ENCODE measurements at places on chromosomes 4 and X. TPM values are rescaled to one million over a fixed set of nuclear protein-coding genes. Genes with fewer than 3 reads are reported as not detected.

The HEPH gene
- 32.5 TPM for total RNA-seq

DNA sequence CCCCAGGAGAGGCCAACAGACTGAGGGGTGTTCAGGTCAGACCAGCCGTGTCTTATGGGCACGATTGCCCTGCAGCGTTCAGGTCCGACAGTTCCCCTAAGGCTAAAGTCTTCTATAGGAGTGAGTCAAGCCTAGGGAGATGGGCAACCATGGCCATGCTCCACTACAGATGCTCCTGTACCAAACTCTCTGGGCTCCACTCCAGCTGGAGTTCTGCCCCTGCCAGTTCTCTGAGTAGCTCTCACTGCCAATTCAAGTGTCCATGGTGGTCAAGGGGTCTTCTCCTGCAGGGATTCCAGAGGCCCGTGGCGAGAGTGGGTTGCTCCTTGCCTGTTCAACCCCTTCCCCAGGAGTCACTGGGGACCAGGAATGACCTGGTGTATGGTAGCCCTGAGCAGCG is 38.2 kb downstream of the BEX3 start:
- no peak overlapping the region for H3K4me3 ChIP-seq
- H3K27me3 ChIP-seq = peaks cover 4% of the 10 kb centered on the region
- no peaks in the 10 kb centered on the region for H3K4me1 ChIP-seq
- no peaks in the 10 kb centered on the region for H3K36me3 ChIP-seq
- H3K27ac ChIP-seq = no peak overlapping the region

- no peaks in the 10 kb centered on the region for H3K36me3 ChIP-seq
- DNase-seq = no peak
- H3K27me3 ChIP-seq = no peaks in the 10 kb centered on the region
- H3K4me3 ChIP-seq = no peak overlapping the region
Measured at GRCh38 chr4:124904723-124905388, 192.3 kb upstream of the ANKRD50 start.

GRCh38 chr4:127479031-127479622 is 153.6 kb upstream of the INTU start:
- no peaks in the 10 kb centered on the region for H3K27me3 ChIP-seq
- H3K27ac ChIP-seq = no peak overlapping the region
- DNase-seq = no peak
- no peaks in the 10 kb centered on the region for H3K36me3 ChIP-seq
- H3K4me3 ChIP-seq = no peak overlapping the region
- H3K4me1 ChIP-seq = no peaks in the 10 kb centered on the region

DNA sequence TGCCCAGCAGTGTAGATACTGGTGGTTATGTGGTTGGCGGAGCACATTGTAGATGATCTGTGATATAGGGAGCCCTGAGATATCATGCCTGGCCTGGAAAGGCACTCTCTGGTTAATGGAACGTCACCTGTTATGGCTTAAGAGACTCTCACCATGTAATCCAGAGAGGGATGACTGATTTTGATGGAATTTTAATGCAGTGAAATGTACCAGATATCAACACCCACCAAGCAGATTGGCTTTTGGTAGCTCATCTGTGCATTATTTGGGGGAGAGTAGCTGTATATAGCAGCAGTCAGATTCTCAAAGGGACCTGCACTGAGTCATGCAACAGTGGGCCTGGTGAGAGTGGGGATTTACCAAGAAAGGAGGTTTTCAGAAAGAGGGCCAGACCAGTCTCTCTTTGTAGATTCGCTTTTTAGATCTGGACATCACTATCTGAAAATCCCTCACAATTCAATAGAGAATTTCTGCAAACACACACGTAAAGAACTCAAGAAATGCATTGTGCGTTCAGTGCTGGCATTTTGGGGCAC is 17.3 kb downstream of the TSC22D3 start:
- no peak for DNase-seq
- no peak overlapping the region for H3K27ac ChIP-seq
- no peaks in the 10 kb centered on the region for H3K4me1 ChIP-seq
- H3K4me3 ChIP-seq = no peak overlapping the region
- H3K36me3 ChIP-seq = no peaks in the 10 kb centered on the region

Measured in heart right ventricle (tissue), 16 donors.